ENCODE measurements at places on chromosomes 7 and 10.

- DNase-seq: no peak
Measured at GRCh38 chr10:100340948-100341847, 5.8 kb upstream of the SCD start.

DNA sequence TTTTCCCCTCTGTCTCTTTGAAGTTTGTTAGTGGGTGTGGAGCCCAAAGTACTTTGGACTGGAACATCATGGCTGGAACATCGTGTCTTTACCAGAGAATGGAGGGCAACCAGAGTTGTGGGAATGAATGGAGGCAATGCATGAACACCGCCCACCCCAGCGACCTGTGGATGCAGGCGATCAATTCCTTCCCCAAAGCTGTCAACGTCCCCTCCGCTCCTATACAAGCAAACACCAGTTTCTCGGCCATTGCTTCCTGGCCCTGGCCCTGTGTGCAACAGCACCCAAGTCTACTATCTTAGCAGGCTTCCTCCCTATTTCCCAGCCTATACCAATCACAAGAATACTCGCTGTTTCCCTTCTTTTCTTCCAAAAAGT, 62.6 kb downstream of the CARD11 start:
- no peak for DNase-seq

- no peak for DNase-seq
Measured at GRCh38 chr7:7157887-7158271, 24.5 kb upstream of the C1GALT1 start.

GRCh38 chr7:88396948-88397322, 90.2 kb upstream of the STEAP4 start:
- no peak for DNase-seq

GRCh38 chr7:30584965-30585364, 9.7 kb upstream of the GARS1 start:
- DNase-seq: no peak

DNA sequence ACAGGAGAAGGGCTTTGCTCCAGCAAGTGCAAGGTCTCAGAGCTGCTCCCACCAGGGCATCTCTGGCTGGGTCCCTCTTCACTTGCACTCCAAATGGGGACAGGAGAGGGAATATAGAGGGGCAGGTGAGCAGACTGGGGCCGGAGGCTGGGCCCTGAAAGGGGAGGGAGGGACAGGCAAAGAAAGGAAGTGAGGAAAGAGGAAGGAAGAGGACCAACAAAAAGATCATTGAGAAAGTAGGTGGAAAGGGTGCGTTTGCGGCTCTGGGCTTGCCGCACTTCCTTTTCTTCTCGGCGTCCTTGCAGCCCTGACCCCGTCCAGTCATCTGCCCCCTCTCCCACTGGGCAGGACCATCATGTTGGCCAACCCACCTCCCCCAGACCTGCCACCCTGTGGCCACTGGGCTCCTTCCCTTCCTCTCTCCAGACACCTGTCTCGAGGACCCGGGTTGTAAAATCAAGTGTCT, 14.0 kb downstream of the ITPRIP start:
- DNase-seq: no peak

GRCh38 chr7:106613848-106614560, 47.0 kb downstream of the CCDC71L start:
- no peak for DNase-seq

- DNase-seq: no peak
Measured at GRCh38 chr10:49741108-49741995, 20.8 kb downstream of the OGDHL start.

DNA sequence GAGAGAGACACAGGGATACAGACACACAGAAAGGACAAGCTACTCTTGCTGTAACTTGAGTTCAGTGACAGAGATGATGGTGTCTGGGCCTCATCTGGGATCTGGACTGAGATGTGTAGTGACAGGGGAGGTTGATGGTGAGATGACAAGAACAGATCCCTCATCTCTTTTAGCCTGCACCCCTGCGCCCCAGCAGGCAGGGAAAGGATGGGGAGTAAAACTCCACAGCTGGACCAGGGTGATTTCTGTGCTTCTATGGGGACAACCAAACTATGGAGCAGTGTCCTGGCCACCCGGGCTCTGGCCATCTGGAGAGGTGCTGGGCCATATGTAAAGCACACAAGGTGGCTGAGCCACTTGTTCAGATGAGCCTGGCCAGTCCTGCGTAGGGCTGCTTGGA, 4.5 kb upstream of the LRRC18 start:
- DNase-seq: no peak

DNA sequence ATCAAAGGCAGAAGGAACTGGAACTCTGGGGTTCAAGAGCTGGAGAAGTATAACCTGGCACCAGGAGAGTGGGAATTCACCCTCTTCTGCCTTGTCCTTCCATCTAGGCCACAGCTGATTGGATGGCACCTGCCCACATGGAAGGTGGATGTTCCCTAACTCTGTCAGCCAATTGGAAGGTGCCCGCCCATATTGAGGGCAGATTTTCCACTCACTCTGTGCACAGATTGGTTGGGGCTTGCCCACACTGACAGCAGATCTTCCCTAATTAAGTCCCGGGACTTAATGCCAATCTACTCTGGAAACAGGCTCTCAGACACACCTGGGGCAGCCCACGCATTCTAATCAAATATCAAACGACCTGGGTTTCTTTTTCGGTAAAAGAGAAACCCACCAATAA, 1142.3 kb upstream of the CELF2 start:
- DNase-seq: no peak

DNA sequence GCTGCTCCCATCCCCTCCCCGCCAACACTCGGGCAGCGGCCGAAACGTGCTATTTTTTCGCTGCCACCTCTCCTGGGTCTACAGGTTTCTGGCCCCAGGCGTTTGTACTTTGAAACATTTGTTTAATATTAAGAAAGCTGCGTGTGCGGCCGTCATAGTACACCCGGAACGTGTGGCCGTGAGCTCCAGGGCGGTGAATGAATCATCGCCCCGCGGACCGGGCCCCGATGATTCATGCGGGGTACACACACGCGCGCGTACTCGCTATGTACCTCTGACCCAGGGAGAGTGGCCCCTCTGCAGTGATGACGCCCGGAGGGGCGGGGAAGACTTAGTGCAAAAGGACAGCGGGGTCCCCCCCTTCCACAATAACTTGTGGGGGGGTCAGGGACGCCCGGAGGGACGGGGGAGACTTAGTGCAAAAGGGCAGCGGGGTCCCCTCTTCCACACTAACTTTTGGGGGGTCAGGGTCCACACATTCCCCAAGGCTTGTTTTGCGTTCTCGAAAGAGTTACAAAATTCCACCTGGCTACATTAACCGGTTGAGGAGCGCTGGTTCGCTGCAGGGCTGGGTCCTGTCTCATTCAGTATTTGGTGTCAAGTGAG, 56.5 kb upstream of the PCGF5 start:
- DNase-seq: no peak

DNA sequence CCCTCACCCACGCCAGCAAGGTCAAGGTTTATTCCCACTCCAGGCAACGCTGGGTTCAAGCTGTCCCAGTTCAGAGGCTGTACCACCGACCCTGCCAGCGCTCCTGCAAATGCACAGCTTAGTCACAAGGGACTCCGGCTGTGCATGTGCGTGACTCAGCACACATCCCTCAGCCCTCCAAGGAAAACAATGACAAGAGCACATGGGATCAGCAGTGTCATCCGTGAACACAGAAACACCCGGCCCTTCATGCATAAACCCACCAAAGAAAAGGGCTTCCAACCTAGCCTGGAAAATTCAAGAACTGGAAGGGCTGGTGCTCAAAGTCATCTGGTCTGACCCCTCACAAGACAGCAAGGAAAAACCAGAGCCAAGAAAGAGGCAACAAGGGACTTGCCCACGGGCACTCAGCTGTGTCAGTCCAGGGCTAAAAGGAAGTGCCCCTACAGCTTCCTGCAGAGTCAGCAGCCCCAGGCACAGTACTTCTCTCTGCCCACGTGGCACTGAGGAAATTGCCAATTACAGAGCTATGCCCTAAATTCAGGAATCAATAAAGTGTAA, 106.1 kb downstream of the KCNMA1 start:
- peak; percentile 57 for DNase-seq

- DNase-seq: no peak
Measured at GRCh38 chr10:83820033-83820432, 319.3 kb upstream of the GHITM start.

DNA sequence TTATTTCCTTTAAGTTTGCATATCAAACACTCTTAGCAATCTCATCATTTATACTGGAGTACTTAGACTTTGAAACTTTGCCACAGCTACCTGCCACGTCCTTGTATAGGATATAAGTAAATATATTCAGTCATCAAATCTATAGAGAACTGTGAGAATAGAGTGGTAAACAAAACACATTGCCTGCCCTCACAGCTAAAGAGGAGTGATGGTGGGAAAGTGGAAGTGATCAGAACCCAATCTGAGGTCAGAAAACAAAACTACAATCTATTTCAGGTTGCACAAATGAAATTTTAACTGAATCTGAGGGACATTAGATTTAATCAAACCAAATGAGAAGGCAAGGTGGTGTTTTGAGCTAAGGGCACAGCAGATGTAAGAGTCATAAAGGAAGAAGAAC, 74.8 kb downstream of the ZEB1 start:
- no peak for DNase-seq

DNA sequence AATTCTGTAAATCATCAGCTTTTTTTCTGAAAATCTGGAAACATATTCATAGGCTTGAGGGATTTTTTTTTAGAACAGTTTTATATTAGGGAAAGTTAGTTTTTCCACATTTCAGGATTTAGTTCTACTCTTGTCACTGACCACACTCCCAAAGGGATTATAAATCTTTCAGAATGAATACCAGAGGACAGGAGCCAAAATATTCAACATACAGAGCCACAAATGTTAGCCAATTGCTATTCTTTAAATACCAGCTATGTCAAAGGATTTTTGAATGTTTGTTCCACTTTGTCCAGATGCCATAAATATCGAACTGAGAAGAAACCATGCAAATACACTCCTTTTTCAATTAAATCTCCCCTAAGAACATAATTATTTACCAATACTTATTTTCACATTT, 50.7 kb downstream of the ODAD2 start:
- no peak for DNase-seq

DNA sequence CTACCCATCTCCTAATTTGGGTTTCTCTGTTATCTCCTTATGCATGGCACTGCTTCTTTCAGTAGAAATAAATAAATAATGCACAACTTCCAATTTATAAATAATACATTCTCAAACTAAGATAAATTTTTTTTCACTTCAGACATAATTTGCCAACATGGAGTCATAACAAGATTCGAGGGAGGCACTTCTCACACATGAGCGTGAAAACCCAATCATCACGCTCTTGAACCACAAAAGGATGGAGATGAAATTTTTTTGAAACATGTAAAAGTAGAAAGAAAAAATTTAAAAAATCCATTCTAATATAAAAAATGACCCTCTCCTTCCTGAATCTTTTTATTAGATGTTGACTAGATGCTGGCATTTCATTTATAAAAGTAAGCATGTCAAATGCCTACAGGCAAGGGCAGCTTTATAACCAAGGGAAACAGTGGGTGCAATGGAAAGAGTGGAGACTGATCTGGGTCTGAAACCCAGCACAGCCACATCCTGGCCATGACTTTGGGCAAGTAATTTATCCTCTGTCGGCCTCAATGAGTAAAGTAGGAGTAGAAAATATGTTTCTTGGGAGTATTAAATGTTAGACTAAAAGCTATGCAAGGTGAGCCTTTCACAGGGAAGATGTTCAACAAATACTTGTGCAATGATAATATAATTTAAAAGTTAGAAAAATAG, 185.0 kb downstream of the STK31 start:
- DNase-seq: no peak

- DNase-seq: no peak
Measured at GRCh38 chr7:116553168-116553964, 28.5 kb downstream of the CAV1 start.

- DNase-seq: peak; percentile 93
Measured at GRCh38 chr7:135773464-135773863, 24.9 kb upstream of the FAM180A start.

DNA sequence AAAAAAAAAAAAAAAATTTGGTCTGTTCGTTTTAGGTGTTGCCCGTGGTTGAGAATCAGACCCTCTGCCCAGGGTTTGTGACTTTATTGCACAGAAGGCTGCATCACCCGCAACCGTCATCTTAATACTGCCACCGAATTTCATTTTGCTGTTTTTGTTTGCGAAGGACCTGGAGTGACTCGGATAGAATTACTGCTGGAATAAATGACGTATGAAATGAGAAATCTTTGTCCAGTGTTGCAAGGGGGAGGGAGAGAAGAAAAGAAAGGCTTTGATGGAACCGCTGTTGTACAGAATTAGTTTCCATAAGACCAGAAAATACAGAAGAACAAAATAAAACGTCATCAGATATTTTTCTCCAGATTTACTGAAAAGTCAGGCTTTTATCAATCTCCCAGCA, 103.3 kb downstream of the GALNT17 start:
- peak; percentile 52 for DNase-seq

GRCh38 chr7:94901981-94902380, 5.4 kb upstream of the PPP1R9A start:
- DNase-seq: no peak

DNA sequence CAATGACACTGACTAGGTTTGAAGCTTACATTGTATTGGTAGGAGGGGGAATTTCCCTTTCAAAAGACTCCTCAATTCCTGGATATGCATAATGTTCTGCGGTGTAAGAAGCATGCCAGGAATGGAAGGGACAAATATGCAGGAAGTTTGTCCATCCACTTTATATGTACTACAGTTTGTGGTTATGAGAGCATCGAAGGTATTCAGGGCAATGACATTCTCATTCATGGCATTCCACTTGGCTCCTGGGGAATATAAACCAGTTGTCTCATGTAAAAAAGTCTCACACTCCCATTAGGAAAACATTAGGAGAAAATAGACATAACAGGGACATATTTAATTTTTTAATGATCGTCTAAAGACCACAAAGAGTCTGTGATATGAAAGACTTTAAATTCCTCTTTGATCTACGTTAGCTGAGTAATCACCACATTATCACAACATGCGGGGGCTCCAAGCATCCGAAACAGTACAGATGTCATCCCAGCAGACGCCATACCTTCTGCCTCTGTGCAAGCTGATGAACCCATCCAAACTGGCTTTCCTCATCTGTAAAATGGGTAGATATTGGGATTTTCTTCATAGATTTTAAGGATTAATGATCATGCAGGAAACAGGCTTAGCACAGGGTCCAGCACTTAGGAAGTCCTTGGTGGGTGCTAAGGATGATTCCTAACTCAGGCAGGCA, 675.3 kb downstream of the INHBA start:
- no peak for DNase-seq

- DNase-seq: no peak
Measured at GRCh38 chr10:43037440-43037839, 39.4 kb upstream of the RET start.

DNA sequence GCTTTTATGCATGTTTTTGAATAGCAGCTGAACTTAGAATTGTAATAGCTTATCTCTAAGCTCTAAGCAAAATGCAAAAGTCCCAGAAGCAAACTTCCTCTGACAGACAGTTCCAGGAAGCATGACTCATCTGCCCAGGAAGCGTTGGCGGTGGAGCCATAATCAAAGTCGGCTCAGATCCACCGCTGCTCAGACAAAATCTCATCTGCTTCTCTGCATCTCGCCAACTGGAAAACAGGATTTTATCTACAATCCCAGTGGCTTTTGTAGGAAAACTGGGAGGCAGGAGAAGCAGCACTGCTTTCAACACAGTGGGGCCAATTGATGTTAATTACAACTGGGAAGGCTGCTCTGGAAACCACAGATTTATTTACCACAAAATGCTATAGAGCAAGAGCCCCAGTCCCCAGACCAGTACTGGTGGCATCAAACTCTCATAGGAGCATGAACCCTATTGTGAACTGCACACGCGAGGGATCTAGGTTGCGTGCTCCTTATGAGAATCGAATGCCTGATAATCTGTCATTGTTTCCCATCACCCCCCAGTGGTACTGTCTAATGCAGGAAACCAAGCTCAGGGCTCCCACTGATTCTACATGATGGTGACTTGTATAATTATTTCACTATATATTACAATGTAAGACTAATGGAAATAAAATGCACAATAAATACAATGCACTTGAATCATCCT, 99.9 kb downstream of the CUBN start:
- DNase-seq: no peak
